ENCODE measurements at places on chromosomes 2 and 18. TPM values are rescaled to one million over a fixed set of nuclear protein-coding genes. Genes with fewer than 3 reads are reported as not detected.

DNA sequence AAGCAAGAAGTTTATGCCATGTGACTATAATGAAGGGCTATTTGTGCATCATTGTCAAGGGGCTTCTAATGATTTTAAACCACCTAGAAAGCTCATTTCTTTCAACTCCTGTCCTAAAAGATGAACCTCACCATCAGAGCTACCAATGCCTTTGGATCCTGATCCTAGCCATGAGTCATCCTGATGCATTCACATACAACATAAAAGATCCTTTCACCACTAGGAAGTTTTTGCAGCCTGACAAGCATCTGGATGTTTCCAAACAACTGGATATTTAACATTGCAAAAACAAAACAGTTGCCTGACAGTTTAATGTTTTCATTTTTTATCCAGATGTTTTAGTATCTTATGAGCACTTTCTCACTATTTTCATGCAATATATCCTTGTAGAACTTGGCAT is 425.3 kb downstream of the MBD2 start:
- DNase-seq, result no peak

- DNase-seq, result no peak
These were observed 13.7 kb upstream of the ST3GAL5 start for GRCh38 chr2:85902496-85902895.

DNA sequence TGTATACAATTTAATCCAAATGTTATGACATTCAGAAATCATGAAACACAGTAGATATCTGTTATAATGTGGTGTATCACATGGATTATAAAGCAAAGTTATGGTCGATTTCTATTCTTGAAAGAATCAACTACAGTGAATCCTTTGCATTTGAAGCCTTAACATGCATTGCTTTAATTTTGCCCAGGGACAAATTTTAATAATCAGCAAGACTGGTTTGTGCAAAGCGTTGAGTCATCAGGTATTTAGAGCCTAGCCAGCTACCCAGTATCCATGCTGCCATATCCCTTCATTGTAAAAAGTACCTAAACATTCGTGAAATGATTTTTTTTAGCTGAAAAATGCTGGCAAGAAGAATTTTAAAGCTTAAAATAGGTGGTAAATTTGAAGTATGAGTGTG is 8.9 kb upstream of the SPDYA start:
- DNase-seq, result no peak

CLEC4F gene
- 0.22 TPM for total RNA-seq

SOX11 gene
- total RNA-seq, result 1.9 TPM

INPP5D gene
- total RNA-seq, result 17.2 TPM

Measured in heart right ventricle (tissue), 16 donors.